ENCODE measurements at places on chromosomes 11 and 22. TPM values are rescaled to one million over a fixed set of nuclear protein-coding genes. Genes with fewer than 3 reads are reported as not detected.

DNA sequence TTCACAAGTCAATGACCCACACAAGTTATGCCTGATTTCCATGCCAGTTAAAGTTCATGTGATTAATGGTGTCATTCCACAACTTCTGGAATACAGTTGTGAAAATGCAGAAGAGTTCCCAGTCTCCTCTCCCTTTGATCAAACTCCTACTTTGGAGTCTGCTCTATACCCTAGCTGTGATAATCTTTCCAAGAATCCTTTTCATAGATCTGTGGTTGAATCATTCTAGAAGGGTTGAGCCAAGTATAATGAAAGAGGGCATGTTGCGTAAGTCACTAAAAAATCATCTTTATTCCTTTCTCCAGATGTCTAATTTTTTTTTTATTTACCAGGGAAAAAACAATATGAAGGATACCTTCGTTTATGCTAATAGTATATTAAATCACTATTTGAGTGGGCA is 89.7 kb upstream of the CARD18 start:
- no peak for DNase-seq

DNA sequence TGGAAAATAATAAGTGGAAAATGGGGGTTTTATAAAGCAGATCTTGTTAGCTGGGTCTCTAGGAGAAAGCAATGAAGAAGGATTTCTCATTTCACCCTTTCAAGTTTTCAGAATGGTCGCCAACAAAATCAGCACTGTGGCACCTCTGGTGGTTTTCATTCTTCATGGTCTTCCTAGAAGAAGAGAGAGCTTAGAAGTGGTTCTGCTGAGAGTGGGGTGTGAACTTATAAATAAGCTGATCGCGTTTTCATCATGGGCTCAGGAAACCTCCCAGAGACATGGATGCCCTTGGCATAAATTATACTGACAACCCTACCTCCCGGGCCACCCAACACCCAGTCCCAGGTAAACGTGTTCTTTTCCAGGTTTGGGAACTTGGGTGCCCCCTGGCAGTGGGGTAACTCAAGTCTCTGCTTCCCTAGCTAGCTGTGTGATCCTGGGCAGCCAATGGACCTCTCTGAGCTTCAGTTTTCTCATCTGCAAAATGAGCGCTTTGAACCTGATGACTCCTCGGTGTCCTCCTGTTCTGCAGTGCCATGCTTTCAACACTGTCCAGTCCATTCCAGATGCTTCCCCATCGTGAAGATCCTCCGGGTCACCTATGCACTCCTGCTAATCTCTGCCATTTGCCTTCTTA is 72.6 kb upstream of the GRAMD1B start:
- DNase-seq = peak; percentile 42

DNA sequence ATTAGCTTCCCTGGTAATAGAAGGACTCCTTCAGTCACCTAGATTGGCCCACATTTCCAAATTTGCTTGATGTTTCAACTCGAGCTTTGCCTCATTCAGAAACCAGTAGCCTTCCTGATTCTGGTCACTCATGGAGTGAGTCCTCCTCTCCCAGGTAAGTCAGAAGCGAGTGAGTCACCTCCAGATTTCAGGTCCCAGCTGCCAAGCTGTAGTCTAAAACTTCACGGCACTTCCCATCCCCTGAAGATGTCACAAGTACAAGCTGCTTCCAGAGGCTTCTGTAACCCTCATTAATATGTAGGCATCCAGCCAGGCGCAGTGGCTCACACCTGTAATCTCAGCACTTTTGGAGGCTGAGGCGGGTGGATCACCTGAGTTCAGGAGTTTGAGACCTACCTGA is 23.5 kb downstream of the ARHGAP8 start:
- no peak for DNase-seq

- no peak for DNase-seq
Observed at GRCh38 chr11:109858152-109858551, 235.0 kb upstream of the ZC3H12C start.

DNA sequence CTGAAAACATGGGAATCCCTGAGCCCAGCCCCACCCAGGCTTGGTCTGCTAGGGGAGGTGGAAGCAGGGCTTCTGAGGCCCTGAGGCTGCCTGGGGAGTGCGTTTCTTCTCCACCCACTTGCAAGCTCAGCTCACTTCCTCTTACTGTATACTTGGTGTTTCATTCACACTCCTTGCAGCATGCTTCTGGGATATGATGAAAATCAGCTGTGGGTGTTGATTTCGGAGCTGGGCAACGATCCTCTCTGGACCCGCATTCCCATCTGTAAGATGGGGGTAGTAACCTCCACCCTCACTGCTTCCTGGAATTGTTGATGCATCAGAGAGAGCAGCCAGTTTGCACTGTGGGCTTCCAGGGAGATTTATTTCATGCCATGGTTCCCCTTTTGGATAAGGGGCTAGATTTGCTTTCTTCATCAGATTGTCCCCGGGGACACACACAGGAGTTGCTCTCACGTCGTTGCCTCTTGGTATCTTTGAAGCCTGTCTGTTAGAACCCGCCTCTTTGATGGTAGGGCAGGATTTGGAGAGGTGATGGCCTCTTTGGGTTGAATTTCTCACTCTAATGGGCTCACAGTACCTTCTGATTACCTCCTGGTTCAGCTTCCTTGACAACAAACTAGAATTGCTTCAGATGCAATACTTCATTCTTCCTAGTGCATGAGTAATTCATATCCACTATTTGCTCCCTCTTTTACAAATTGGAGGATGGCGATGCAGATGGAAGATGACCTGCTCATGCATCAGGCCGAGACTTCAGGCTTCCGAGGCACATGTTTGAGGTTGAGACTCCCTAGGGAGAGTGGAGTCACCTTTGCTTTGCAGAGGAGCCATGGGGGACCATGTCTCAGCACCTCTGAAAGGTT is 40.4 kb downstream of the BCR start:
- DNase-seq = peak; percentile 62

DNA sequence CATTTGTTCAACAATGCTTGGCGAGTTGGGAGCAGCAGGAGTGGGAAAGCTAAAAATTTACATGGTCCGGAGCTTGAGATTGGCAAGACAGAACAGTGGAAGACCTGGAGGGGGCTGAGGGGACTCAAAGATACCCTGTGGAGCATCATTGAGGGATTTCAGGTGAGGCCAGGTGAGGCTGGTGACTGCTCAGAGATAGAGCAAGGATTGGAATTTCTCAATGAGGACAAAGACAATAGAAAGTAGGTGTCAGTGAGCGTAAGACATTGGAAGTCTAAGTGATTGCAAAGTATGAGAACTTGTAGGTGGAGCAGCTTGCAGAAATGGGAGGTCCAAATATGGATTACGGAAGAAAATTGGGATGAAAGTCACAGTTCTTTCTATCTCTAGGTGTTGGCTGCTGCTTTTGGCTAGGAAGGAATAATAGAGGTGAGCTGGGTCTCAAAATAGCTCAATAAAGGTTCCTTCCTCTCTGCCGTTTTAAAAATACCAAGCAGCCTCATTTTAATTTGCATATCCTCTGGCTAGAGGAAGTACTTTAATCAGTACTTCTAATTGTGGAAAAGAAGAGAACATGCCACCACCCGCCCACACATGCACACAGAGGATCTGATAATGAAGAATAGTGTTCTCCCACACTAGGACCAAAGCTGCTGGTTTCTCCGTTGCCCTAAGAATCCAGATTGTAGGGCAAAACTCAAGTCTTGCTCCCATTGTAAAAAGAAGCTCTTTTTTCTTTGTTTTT is 41.8 kb upstream of the SORL1-AS1 start:
- DNase-seq = peak; percentile 68

- no peak for DNase-seq
Observed at GRCh38 chr11:84552791-84553190, 1074.4 kb downstream of the DLG2 start.

GRCh38 chr11:79667380-79667779 is 226.6 kb upstream of the TENM4 start:
- no peak for DNase-seq

- no peak for DNase-seq
Observed at GRCh38 chr11:70024036-70024772, 53.9 kb upstream of the ANO1 start.

- DNase-seq = peak; percentile 28
Observed at GRCh38 chr22:49966041-49966773, 5.6 kb downstream of the PIM3 start.

DNA sequence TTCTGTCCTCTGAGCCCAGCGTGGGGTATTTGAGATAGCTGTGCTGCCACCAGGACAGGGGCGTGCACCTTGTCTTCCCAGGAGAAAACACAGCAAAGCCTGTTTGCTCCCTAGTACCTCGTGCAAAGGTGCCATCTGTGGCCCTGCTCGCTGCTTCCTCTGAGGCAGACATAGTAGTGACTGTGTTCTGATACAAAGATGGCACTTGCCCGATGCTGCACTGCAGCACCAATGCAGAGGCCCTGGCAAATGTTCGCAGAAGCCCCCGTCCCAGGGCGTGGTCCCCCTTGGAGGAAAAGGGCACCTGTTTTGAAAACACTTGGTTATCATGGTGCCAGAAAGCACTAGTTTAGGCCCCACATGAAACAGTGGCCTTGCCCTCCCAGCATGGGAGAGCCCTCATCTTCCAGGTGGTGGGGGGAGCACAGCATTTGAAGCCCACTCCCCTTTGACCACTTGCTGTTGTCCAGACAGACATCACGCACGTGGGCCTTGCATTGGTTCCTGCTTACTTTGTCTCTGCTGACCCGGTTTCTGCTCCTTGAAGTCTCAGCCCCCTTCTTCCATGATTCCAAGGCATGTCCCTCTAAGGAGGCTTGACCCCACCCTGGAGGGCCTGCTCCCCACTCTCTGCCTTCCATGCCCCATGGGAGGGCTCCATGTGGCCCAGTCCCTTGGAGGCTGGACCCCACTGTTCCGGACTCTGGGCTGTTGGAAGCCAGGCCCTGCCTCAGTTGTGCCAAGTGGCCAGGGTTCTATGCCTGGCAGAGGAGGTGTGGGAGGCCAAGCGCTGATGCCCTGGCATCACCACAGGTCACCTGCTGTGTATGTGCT is 109.4 kb downstream of the KCNQ1OT1 start:
- no peak for DNase-seq

- DNase-seq = peak; percentile 79
Observed at GRCh38 chr22:46355369-46355995, 20.0 kb downstream of the TRMU start.

DNA sequence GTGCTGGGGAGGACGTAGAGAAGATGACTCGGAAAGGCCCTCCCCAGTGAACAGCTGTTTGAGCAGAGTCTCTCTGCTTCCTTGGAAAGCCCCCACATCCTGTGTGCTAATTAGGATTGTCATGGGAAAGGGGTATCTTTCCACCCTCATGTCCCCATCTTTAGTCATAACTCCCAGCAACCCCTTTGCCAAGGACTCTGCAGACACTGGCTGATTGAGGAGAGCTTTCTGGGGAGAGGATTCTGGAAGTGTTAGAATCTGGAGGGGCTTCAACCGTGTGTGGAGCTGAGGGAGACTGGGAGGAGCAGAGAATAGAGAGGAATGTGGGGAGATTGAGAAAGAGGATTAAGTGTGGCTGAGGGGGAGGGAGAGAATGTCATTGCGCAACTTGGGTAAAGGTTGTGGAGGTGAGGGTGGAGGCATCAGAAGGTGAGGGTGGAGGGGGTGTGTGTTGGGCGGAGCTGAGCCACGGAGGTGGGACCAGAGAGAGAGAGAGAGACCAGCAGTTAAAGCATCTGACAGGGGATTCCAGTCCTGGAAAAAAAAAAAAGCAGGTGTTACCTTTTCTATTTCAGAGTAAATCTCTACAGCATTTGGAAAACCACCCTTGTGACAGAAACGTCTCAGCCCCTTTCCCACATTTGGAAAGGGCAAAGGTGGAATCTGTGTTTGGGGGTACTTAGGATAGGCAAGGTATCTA is 2.2 kb downstream of the DTX4 start:
- DNase-seq = no peak

DNA sequence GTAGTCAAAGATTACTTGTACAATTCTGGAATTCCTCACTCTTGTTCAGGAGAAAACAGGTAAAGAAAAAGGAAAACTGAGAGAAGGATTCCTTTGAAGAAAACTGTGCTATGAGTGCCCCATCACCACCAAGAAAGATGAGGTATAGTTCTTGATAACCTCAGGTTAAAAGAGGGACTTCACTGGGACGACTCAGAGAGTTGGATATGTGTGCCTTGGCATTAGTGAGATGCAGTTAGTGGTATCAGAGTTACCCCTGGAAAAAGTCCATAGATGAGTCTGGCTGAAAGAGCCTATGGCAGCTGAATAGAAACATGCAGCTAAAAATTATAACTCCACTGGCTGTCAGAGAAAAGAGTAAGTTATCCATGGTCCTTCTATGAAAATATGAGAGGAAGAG is 28.8 kb downstream of the LPXN start:
- DNase-seq = no peak

DNA sequence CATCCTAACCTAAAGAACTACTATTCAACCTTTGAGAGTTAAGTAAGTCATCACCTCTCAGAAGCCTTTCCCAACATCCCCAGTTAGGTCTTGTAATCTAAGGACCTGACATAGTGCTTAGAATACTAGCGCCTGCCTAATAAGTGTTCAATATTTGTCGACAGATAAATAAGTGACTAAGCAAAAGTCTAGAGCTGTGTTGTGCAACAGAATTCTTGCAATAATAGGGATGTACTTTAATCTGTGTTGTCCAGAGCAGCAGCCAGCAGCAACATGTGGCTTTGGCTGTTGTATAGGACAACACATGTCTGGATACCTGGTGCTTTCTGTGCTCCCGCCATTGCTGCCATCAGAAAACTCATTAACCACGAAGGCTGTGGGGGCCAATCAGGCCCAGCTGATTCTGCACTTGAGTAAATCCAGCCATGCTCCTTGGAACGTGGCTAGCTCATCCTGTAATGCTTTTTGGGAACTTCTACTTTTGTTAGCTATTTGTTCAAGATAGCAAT is 66.8 kb upstream of the NTM start:
- no peak for DNase-seq

- no peak for DNase-seq
Observed at GRCh38 chr11:15988693-15989231, 367.6 kb downstream of the SOX6 start.

GRCh38 chr22:48055827-48056226 is 1293.4 kb downstream of the TBC1D22A start:
- no peak for DNase-seq

GRCh38 chr11:86891036-86891435 is 64.2 kb downstream of the FZD4 start:
- DNase-seq = no peak

- peak; percentile 86 for DNase-seq
Observed at GRCh38 chr11:66883016-66883965, 26.4 kb downstream of the LRFN4 start.

Gene MPEG1
- not detected for total RNA-seq

Gene CECR2
- not detected for total RNA-seq

Gene OR5M10
- not detected for total RNA-seq

Gene AGBL2
- 5.6 TPM for total RNA-seq

Gene PRODH
- total RNA-seq = not detected

Gene CEP164
- 30.3 TPM for total RNA-seq

Gene DNAJB7
- total RNA-seq = not detected

Gene OR52K2
- total RNA-seq = not detected

Gene TIMP3
- total RNA-seq = not detected

Gene NAALADL1
- total RNA-seq = 11.7 TPM

Data from activated CD4-positive, alpha-beta T cell treated with anti-CD3 and anti-CD28 coated beads for 36 hours (primary cell).